ENCODE measurements at places on chromosomes 5 and 9. TPM values are rescaled to one million over a fixed set of nuclear protein-coding genes. Genes with fewer than 3 reads are reported as not detected.

Gene MED7
- total RNA-seq = 5.1 TPM

DNA sequence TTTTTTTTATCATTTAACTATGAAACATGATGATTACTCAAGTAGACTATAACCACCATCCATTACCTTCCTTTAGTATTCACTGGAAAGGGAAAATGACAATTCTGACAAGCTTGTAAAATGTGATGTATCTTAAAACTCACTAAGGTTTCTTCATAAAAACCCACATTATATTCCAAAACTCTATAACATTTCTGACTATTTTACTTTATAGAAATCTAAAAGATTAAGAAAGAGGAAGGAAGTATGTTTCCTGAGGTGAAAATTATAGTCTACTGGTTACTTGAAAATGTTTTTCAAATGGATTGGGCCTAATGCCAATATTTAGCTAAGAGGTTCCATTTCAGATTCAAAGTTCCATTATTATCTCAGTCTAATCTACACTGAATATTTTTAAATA lies 1982.2 kb upstream of the C9orf72 start:
- H3K27ac ChIP-seq = no peak overlapping the region
- H3K4me3 ChIP-seq = no peak overlapping the region
- no peak for DNase-seq
- H3K4me1 ChIP-seq = no peaks in the 10 kb centered on the region
- no peaks in the 10 kb centered on the region for H3K36me3 ChIP-seq

Gene GPR150
- total RNA-seq = not detected

GRCh38 chr9:121454972-121455371 lies 44.7 kb downstream of the GGTA1 start:
- no peak for DNase-seq
- no peaks in the 10 kb centered on the region for H3K27me3 ChIP-seq
- peaks cover 11% of the 10 kb centered on the region for H3K4me1 ChIP-seq
- peaks cover 31% of the 10 kb centered on the region for H3K36me3 ChIP-seq

- no peak overlapping the region for H3K27ac ChIP-seq
- peaks cover 3% of the 10 kb centered on the region for H3K36me3 ChIP-seq
- H3K4me1 ChIP-seq = no peaks in the 10 kb centered on the region
Observed at GRCh38 chr5:123000731-123001130, 35.8 kb downstream of the PPIC start.

Gene ARL10
- total RNA-seq = 14.8 TPM

DNA sequence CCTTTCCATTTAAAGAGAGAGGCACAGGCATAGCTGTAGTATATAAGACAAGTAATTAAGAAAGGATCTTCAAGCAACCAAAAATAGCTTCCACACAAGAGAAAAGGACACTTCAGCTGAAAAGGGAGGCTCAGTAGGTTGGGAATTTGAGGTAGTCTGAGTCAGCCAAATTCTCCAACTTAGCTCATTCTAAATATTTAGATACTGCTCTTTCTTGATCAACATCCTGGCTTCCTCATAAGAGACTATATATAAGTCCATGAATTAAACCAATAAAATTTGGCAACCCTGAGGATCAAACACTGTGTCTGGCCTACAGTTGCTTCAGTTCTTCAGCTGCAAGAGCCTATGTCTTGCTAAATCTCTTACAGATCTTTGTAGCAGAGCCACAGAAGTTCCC lies 17.8 kb downstream of the HINT1 start:
- no peak overlapping the region for H3K27ac ChIP-seq
- no peaks in the 10 kb centered on the region for H3K4me1 ChIP-seq
- no peaks in the 10 kb centered on the region for H3K27me3 ChIP-seq

DNA sequence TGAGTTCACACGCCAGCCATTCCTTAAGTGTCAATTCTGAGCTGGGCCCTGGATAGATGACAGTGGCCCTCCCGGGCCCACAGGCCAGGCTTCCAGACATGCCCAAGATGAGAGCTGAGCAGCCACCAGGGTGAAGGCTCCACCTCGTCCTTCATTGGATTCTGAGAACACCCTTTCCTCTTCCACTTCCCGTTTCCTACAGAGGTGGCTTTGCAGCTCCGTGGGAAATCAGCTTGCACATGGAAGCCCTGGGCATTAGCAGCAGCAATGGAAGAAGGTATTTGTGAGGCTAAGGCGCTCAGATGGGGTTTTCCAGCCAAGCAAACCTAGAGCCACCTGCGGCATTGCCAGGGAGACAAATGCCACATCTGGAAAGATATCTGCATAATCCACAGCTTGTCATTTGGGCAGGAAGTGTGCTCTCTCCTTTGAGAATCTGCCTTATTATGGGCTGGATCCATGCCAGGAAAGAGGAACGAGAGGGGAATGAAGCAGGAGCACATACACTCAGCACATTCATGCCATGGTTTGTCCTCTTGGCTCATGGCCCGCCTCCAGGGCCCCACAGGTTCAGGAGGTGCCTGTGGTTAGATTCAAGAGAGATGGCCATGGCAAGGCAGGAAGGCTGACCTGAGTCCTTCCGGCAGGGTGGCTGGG lies 34.1 kb downstream of the CFAP77 start:
- H3K36me3 ChIP-seq = no peaks in the 10 kb centered on the region
- no peak overlapping the region for H3K27ac ChIP-seq
- DNase-seq = no peak
